ENCODE measurements at places on chromosomes 6 and 20. TPM values are rescaled to one million over a fixed set of nuclear protein-coding genes. Genes with fewer than 3 reads are reported as not detected.

C4A gene
- total RNA-seq, result 6.6 TPM

MYLK4 gene
- total RNA-seq, result 0.36 TPM

DLL1 gene
- total RNA-seq, result not detected

R3HDML gene
- total RNA-seq, result not detected

TGM3 gene
- total RNA-seq, result not detected

DNA sequence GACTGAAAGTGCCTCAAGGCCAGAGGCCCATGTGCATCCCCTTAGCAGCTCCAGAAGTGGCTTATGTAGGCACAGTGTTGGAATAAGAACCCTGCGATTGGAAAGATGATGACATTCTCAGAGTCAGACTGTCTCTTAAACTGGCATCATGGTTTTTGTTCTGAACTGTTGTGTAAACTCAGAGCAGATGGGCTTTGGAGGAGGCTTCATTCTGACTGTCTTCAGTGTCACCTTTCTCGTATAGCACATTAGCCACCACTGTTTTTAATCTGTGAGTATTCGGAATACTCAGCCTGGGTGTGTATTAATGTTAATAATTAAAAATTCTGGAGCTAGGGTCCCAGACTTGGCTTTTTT, 140.9 kb downstream of the JARID2 start:
- DNase-seq, result no peak

DNA sequence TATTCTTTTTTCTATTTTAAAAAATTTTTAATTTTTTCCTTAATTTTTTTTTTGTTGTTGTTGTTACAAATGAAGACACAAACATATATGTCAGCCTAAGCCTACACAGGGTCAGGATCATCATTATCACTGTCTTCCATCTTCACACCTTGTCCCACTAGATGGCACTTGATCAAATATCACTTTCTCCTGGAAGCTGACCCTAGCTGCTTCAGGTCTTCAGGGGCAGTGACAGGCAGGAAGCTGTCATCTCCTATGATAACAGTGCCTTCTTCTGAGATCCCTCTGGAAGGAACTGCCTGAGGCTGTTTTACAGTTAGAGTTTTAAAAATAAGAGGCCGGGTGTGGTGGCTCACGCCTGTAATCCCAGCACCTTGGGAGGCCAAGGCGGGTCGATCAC, 70.2 kb upstream of the EEF1E1 start:
- DNase-seq, result no peak

GRCh38 chr6:147023148-147023547, 181.1 kb upstream of the STXBP5 start:
- DNase-seq, result no peak

- DNase-seq, result no peak
These were observed 197.3 kb downstream of the ZFAND3 start for GRCh38 chr6:38016824-38017223.

GRCh38 chr6:161038229-161039031, 46.9 kb downstream of the MAP3K4 start:
- DNase-seq, result no peak

DNA sequence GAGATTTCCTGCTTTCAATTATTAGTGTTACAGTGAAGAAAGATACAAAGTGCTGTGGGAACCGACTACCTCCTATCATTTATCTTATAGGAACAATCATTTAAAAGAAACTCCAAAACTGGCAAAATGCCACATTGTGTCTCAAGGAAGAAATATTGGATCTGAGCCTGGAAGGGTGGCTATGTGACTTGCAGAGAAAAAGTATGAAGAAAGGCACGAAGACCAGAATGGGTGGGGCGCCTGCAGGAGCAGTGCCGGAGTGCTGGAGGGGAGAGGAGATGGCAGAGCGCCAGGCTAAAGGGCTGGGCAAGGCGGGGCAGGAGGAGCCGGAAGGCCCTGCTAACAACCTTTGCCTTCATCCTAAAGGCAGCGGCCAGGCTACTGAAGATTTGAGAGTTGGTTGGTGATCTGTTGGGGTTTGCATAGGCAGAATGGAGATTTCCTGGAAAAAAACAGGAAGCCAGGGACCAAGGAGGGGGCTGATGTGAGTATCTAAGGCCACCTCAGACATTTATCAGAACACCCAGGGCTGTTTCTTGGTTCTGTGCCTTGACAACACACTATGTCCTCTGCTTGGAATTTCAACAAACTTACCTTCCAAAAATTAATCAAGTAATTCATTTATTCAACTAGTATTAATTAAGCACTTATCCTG, 125.6 kb downstream of the MAFB start:
- no peak for DNase-seq

- DNase-seq, result no peak
These were observed 136.7 kb upstream of the RNF217 start for GRCh38 chr6:124825564-124825963.

- DNase-seq, result no peak
These were observed 12.0 kb upstream of the SLC2A12 start for GRCh38 chr6:134064461-134064860.
